ENCODE measurements at places on chromosomes 3 and 15.

GRCh38 chr3:142433110-142433509, 14.7 kb downstream of the XRN1 start:
- DNase-seq = no peak

DNA sequence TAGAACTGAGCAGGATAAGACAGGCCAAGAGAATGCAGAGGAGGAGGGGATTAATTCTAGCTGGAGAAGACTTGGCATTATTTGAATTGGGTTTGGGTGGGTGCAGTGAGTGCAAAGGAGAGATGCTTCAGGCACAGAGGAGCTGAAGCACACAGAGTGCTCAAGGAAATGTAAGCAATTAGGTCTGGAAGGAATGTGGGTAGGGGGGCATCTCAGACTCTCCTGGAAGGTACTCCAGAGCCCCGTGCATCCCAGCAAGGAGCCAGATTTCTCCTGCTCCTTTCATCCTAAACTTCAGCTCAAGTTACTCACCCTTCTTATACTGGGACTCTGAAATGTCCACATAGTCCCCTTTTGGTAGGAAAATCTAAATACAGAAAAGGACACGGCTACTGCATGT, 143.6 kb upstream of the PFN2 start:
- no peak for DNase-seq

- DNase-seq = no peak
Observed at GRCh38 chr3:120604784-120605183, 8.6 kb downstream of the NDUFB4 start.

GRCh38 chr3:15427981-15428380, 583 bp downstream of the EAF1 start:
- DNase-seq = no peak

- no peak for DNase-seq
Observed at GRCh38 chr3:50585919-50586762, 16.8 kb downstream of the HEMK1 start.

DNA sequence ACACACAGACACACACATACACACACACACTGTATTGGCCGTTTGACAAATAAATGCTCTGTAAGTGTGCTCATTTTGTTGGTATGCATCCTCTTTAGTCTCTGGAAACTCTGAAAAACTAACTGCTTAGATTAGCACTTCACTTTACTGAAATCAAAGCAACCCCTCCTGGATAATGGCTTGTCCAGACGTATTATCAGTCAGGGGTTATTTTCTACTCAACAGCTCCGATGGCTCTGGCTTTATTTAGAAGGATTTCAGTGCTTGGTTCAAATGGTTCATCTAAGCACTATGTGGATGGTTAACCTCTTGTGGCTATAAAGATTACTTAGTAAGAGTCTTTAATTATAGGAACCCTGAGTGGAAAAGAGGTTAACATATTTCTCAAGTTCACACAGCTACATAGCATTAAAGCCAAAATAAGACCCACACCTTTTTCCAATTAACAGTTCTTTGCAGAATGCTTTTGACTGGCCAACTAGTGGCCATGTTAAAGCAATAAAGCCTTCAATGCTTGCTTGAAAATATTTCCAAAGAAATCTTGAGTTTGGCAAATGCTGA, 516.1 kb upstream of the NAALADL2 start:
- DNase-seq = no peak

DNA sequence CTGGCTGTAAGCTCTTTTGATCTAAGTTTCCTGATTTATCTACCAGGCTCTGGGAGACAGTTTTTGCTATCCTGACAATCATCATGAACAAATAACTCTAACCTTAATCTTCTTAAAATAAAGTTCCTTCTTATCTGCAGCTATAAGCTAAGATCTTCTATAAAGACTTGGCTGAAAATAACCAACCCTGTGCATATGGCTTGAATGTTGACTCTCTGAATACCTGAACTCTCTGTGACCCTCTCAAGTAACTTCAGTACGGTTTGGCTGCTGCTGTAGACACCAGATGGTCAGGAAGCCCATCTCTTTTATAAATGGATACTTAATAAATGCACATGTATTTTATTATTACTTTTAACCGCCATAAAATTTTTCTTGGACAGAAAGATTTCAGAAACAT, 412.4 kb upstream of the CBLB start:
- no peak for DNase-seq

- no peak for DNase-seq
Observed at GRCh38 chr3:38978729-38979128, 73.0 kb downstream of the SCN11A start.

DNA sequence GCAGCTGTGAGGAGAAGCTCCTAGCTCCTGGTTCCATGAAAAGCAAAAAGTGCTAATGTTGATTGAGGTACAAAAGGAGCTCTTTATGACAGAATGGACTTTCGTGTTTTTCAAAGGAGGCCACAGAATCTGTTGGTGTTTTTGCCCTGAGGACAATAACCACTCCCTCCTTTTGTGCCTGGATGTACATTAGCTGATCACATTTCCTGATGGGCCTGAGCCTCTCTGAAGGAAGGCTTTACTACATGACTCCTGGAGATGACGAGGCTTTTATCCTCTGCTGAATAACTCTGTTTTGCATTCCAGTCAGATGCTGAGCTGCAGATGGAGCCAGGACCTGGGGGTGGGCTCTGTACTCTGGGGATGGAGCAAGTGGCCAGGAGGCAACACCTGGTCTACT, 301.9 kb downstream of the CACNA2D3 start:
- no peak for DNase-seq

DNA sequence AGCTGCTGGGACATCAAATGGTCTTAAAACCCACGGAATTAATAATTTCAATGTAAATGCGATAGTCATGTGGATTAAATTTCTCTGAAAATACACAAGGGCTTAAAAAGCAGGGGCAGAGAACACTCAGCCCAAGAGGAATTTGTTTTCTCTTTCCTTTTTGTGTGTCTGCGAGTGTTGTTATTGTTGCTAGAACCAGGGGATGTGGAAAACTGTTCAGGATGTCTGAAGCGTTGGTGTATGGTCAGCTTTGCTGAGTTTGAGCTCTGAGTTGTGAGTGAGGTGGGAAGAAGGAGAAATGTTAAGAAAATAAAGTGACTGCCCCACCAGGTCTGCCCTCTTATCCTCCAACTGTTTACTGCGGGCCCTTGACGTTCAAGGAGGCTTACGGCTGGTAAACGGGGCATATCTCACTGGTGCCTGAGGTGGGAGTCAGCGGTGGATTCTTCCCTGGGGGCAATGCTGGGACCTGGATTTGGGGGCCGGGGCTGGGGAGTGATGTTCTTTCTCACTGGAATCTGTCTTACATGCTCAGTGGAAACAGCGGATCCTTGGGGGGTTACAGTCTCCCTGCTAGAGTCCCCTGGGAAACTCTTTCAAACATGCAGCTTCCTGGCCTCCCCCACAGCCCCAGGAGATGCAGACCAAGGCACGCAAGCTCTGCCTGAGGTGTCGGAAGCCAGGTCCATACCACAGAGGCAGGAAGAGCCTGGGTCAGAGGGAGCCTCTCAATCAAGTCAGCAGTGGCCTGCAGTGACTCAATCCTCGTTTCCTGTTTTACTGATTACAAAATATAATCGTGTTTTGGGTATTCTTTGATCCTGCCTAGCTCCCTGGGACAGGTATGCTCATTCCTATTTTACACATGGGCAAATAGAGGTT, 41.8 kb downstream of the ITGA11 start:
- DNase-seq = no peak

- no peak for DNase-seq
Observed at GRCh38 chr3:10223676-10224639, 24.3 kb upstream of the TATDN2 start.

- no peak for DNase-seq
Observed at GRCh38 chr3:105828703-105829102, 40.1 kb downstream of the CBLB start.

DNA sequence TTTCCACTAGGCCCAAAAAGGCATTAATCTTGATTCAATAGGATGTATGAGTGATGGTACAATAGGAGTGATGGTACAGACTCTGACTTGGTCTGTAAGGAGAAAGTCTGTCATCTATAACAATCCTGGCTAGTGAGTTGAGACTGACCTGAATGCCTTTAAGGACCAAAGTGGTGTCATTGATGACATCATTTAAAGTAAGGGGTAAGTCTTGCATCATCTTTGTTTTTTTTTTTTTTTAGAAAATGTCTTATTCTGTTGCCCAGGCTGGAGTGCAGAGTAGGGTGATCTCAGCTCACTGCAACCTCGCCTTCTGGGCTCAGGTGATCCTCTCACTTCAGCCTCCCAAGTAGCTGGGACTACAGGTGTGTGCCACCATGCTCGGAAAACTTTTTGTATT, 5.6 kb upstream of the TMEM45A start:
- DNase-seq = no peak

GRCh38 chr3:180909369-180910127, 2.9 kb upstream of the FXR1 start:
- no peak for DNase-seq

DNA sequence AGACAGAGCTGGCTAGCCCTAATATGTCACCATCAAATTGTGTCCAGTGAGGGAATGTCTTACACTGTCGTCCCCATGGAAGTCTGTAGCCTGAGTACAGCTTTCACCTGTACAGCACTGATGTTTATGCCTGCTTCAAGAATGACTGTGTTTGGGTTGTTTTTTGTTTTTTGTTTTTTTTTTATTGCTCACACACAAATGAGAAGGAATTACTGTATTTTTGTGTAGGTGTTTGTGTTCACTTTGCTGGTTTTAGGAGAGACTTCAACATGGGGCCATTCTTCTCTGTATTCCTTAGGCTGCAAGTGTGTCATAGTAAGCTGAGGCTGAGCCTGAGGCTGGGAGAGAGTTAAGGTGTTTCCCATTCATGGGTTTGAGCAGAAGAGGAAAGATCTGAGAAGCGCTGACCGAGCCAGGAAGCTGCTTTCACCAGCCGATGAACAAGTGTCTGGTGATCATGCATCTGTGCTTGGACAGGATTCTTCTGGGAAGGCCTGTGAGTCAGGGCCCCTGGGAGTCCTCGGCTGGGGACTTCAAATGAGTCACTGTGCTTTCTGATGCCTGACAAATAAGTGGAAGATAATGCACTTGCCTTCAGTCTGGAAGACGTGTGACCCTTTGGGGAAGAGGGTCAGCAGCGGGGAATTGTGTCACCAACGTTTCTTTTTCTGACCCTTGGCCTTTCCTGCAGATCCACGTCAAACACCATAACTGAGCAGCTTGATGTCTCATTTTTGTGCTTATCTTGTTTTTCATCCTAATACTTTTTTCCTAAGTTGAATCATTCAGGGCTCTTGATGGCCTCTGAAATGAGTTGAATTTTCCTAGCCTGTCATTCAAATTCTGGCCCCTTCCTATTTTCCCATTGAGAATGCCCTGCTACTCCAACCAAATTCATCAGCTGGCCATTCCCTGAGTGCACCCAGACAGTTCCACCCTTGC, 36.7 kb upstream of the ZBTB38 start:
- DNase-seq = no peak

DNA sequence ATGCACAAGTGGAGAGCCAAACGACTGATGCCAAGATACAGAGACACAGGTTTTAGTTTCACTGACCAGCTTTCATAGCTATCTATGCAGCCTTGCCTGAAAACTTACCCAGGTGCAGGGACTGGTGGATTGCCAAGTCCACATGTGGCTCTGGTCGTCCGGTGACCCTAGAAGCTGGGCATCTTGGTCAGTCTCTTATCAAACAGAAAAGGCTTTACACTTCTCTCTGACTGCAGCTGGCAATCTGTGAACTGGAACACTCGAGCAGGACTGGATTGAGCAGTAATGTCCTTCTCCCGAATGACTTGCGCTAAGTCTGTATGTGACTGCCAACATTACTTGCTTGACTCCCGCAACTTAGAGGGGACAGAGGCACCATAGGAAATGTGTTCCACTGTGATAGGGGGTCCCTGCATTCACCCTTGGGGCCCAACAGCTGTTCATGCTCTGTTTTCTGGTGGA, 63.0 kb upstream of the SIAH2 start:
- DNase-seq = no peak

DNA sequence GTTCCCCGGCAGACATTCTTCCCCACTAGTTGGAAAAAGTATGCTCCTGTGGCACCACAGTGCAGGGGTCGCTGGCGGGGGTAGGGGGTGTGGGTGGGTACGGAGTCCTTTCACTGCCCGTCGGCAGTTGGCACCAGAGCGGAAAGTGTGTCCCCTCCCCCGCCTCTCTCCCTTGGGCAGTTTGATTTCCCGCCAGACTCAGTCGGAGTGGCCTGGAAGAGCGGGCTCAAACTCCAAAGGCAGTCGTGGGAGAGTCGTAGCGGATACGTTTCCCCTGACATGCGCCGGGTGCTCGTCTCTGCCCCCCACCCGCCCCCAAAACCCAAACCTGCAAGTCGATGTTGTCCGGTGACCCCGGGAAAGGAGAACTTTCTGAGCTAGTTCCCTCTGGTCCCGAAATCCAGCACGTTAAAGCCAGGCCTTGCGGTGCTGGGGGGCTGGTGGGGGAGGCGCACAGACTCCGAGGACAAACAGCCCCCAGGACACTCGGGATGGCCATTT, 4.4 kb upstream of the FOXB1 start:
- no peak for DNase-seq

DNA sequence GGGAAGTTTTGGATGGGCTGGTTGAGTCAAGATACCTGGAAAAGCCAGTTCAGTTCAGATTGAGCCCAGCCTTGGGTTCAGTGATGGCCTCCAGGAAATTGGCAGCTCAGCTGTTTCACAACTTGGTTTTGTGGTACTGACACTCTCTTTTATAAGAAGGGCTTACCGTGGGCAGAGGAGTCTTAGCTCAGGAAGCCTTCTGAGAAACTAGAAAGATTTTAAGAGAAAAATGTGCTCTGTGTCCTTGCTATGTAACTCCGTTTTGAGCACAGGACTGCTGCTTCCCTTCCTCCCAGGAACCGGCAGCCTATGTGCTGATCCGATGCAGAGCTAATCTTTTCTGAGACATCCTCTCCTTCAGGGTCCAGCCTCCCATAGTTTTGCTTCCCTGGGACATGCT, 46.6 kb upstream of the RASGRP1 start:
- no peak for DNase-seq

DNA sequence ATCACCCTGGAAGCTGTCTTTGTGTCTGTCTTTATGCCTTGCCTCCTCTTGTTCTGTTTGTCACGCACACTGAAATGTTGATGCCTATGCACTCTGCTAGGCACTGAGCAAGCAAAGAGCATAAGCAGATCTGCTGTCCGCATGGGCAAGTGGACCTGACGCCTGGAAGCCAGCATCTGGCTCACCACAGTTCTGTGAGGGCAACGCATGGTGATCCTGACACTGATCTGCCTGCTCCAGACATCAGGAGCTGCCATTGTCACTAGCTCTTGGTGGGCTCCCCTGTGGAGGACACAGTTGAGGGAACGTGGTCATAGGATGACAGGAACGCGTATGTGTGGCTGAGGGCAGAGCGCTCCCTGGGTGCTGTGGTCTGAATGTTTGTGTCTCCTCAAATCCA, 234.6 kb downstream of the ADAMTS17 start:
- no peak for DNase-seq

GRCh38 chr15:92524874-92525565, 130.6 kb downstream of the FAM174B start:
- DNase-seq = no peak

DNA sequence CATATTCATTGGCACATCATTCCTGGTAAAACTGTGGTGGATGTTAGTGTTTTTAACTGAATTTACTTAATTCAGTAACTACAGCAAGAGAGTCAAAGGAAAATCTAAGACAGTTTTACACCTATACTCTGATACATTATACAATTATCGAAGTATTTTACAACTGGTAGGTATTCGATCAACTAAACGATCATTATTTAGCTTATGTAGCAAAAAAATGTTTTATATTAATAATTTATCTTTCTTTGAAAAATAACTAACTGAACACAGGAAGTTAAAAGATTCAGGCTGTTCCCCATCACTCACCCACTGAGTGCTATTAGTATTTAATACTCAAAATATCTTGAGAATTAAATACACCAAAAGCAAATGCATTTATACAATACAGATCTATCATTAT, 21.0 kb downstream of the ICE2 start:
- no peak for DNase-seq

- DNase-seq = no peak
Observed at GRCh38 chr3:60979461-60980341, 271.6 kb downstream of the FHIT start.

Measured in activated CD8-positive, alpha-beta memory T cell treated with anti-CD3 and anti-CD28 coated beads for 1 hour (primary cell).